Progenitor cell of endocrine pancreas (in vitro differentiated cells): ENCODE measurements at places on chromosomes 2 and 18. TPM values are rescaled to one million over a fixed set of nuclear protein-coding genes. Genes with fewer than 3 reads are reported as not detected.
A peak's percentile ranks its signal among the peaks of the same experiment; 100 is the strongest.

GRCh38 chr2:232363784-232364615 is 14.6 kb upstream of the ALPP start:
- H3K4me1 ChIP-seq, result peaks cover 2% of the 10 kb centered on the region
- no peaks in the 10 kb centered on the region for H3K36me3 ChIP-seq

DNA sequence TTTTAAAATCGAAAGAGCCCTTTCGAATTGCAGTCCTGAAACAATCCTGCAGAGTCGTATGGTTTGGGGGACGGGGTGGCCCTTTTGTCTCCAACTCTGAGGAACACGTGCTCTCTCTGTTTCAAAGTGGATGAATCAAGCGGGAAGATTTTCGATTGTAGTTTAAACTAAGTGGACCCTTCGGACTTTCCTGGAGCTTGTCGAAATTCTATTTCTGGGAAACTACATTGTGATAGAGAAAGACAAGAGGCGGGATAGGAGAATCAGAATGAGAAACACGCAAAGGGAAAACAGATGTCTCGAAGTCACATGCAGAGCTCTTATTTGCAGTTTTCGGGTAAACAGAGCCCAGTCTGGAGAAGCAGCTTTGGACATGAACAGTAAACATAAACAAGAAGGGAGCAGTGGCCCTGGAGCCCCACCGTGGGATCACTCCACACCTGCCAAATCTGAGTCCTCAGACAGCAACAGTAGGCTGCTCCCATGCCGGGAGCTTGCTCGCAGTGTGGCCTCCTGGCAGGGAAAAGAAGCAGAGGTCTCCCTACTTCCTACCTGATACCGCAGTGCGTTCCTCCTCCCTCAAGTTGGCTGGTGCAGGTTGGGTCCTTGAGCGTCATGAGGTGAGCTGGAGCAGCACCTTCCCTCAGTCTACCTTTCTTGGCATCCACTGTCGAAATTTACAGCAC is 202.4 kb downstream of the SLC4A3 start:
- H3K27me3 ChIP-seq, result peaks cover 7% of the 10 kb centered on the region
- DNase-seq, result no peak
- H3K27ac ChIP-seq, result no peak overlapping the region
- H3K36me3 ChIP-seq, result no peaks in the 10 kb centered on the region
- no peak overlapping the region for H3K4me3 ChIP-seq

- no peak overlapping the region for H3K4me3 ChIP-seq
Observed at GRCh38 chr2:232211743-232212686, 166.5 kb upstream of the ALPP start.

DNA sequence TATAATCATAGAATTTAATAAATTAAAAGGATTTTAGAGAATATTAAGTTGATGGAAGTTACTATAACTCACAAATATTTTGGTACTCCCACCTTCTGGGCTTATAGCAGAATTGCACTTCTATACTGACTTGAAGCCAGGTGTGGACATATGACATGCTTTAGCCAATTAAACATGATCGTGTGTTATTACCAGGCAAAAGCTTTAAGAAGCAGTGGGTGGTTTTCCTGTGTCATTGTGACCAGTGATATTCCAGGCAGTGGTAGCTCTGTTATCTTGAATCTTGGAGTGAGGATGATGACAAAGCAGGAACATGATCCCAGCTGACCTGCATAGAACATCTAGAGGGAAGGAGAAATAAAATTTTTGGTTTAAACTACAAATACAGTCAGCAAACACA is 370.9 kb upstream of the ZEB2 start:
- no peaks in the 10 kb centered on the region for H3K36me3 ChIP-seq
- H3K27me3 ChIP-seq, result no peaks in the 10 kb centered on the region
- H3K4me3 ChIP-seq, result no peak overlapping the region

DNA sequence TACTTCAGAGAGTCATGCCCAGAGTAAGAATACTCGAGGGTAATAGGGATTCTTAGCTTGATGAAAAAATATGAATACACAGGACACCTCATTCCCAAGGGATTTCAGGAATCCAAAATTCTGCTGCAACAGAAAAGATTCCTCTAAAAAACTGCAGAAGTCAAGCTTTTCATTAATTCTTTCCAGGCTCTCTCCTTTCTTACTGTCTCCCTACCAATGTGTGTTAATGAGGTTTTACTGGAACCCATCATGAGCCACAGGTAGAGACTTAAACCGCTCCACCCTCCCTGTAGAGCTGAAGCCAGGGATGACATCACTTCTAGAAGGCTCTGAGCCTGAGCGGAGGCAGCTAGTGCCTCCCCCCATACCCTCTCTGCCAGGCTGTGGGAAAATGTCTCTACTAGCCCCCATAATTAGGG is 3.4 kb downstream of the SDC1 start:
- peak overlapping the region; percentile 63 for H3K4me3 ChIP-seq
- peak overlapping the region; percentile 60 for H3K27ac ChIP-seq
- DNase-seq, result no peak
- H3K36me3 ChIP-seq, result no peaks in the 10 kb centered on the region
- H3K27me3 ChIP-seq, result no peaks in the 10 kb centered on the region

- DNase-seq, result no peak
- peaks cover 2% of the 10 kb centered on the region for H3K27me3 ChIP-seq
- no peak overlapping the region for H3K4me3 ChIP-seq
- H3K36me3 ChIP-seq, result no peaks in the 10 kb centered on the region
Observed at GRCh38 chr2:23026671-23027070, 358.3 kb upstream of the KLHL29 start.

DNA sequence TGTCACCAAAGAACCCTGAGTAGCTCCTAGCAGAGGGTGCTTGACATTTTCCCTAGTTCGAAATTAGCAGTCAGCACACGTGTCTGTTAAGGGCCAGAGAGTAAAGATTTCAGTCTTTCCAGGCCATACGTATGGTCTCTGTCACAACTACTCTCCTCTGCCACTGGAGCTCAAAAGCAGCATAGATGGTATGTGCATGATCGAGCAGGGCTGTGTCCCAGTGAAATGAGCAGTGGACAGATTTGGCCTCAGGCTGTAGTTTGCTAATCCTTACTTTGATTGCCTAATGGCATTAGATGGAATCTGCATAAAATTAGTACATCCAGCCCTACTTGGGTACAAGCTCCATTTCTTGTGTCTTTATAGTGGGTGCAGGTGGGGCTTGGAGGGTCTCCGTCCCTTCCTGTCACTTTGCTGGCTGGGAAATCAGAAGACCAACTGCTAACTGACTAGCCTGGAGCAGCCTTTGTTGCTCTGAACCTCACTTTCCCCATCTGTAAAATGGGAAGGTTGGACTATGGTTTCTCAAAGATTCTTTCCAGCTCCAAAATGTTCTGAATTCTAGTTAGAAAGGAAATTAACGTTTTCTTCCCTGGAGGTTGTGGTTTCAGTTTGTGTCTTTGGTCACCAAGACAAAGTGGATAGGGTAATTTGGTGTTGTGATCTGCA is 108.5 kb downstream of the GLI2 start:
- no peaks in the 10 kb centered on the region for H3K4me1 ChIP-seq
- H3K27me3 ChIP-seq, result peaks cover 56% of the 10 kb centered on the region
- no peak for DNase-seq
- H3K36me3 ChIP-seq, result no peaks in the 10 kb centered on the region
- H3K4me3 ChIP-seq, result no peak overlapping the region

GRCh38 chr2:29613067-29613466 is 308.3 kb downstream of the ALK start:
- no peaks in the 10 kb centered on the region for H3K36me3 ChIP-seq
- H3K27ac ChIP-seq, result no peak overlapping the region
- DNase-seq, result no peak
- peaks cover 5% of the 10 kb centered on the region for H3K4me1 ChIP-seq

GRCh38 chr2:233015019-233015645 is 2.1 kb upstream of the NGEF start:
- peaks cover 2% of the 10 kb centered on the region for H3K4me1 ChIP-seq
- H3K4me3 ChIP-seq, result no peak overlapping the region
- H3K36me3 ChIP-seq, result no peaks in the 10 kb centered on the region
- no peak for DNase-seq
- no peaks in the 10 kb centered on the region for H3K27me3 ChIP-seq

DNA sequence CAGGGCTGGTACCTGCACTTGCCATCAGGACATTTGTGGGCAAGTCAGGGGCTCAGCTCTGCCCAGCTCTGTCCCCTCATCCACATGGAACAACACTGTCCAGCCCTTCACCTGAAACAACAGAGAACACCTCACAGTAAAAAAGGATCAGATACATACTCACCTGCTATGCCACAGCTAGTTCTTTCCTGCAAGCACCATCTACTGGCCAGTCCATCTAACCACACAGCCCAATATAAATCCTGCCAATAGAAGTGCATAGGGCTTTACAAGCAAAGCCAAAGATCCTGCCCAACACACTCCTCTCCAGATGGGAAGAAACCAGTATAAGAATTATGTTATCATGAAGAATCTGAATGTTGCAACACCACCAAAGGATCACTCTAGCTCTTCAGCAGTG is 52.2 kb upstream of the GALNT13 start:
- no peak overlapping the region for H3K4me3 ChIP-seq
- no peaks in the 10 kb centered on the region for H3K27me3 ChIP-seq
- no peak overlapping the region for H3K27ac ChIP-seq
- no peak for DNase-seq
- H3K36me3 ChIP-seq, result no peaks in the 10 kb centered on the region

DNA sequence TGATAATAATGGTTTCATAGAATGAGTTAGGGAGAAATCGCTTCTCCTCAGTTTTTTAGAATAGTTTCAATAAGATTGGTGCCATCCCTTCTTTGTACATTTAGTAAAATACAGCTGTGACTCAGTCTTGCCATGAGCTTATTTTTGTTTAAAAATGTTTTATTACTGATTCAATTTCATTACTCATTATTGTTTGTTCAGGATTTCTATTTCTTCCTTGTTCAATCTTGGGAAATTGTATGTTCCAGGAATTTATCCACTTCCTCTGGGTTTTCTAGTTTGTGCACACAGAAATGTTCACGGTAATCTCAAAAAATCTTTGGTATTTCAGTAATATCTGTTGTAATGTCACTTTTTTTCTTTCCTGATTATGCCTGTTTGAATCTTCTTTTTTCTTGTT is 371.5 kb upstream of the SETBP1 start:
- DNase-seq, result no peak
- no peaks in the 10 kb centered on the region for H3K4me1 ChIP-seq
- no peak overlapping the region for H3K27ac ChIP-seq

ANTXR1 gene
- total RNA-seq, result 73.4 and 77.4 TPM in 2 replicates

- no peak overlapping the region for H3K4me3 ChIP-seq
- no peak for DNase-seq
Observed at GRCh38 chr2:149648282-149649030, 60.9 kb upstream of the MMADHC start.

GRCh38 chr18:75863696-75864095 is 436.2 kb upstream of the SMIM21 start:
- no peak for DNase-seq
- peaks cover 9% of the 10 kb centered on the region for H3K27me3 ChIP-seq
- no peaks in the 10 kb centered on the region for H3K36me3 ChIP-seq
- no peak overlapping the region for H3K27ac ChIP-seq
- no peaks in the 10 kb centered on the region for H3K4me1 ChIP-seq
- no peak overlapping the region for H3K4me3 ChIP-seq

DNA sequence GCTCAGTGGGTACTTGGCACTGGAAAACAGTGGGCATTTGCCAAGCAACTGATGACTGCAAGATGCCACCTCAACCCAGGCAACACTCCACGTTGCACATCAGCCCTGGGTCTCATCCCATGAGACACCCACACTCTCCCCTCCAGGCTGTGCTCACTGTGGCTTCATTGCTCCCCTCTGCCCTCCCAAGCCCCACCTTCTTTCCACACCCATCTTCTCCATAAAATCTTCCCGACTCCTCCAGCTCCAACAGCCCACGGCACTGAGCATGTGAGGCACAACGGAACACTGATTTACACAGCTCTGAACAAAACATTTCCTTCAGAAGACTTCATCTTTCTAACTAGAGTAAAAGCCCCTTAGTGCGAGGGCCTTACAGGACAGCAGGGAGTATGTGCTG is 117.8 kb upstream of the ACAA2 start:
- no peaks in the 10 kb centered on the region for H3K4me1 ChIP-seq
- H3K4me3 ChIP-seq, result no peak overlapping the region
- no peak overlapping the region for H3K27ac ChIP-seq
- no peak for DNase-seq

GRCh38 chr2:197259470-197259999 is 51.0 kb downstream of the ANKRD44 start:
- peaks cover 14% of the 10 kb centered on the region for H3K4me1 ChIP-seq
- no peak overlapping the region for H3K27ac ChIP-seq
- no peaks in the 10 kb centered on the region for H3K27me3 ChIP-seq
- no peaks in the 10 kb centered on the region for H3K36me3 ChIP-seq
- no peak overlapping the region for H3K4me3 ChIP-seq

GRCh38 chr18:12336171-12336613 is 28.2 kb downstream of the TUBB6 start:
- peaks cover 24% of the 10 kb centered on the region for H3K4me1 ChIP-seq
- H3K4me3 ChIP-seq, result peak overlapping the region; percentile 16
- H3K36me3 ChIP-seq, result peaks cover 38% of the 10 kb centered on the region
- H3K27ac ChIP-seq, result peak overlapping the region; percentile 75

DNA sequence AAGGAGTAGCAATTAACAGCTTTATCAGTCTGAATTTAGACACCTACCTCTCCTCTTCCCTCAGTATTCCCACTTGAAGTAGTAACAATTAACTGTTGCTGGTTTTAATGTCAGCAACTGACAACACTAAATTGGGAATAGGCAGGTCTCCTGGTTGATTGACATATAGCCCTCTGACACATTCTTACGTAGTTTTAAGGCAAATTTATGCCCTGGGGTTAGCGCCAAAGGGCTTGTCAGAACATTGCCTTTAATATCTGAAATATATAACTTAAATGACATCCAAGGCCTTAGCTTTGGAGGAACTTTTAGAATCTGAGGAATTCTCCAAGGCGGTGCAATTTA is 7.4 kb downstream of the ASXL3 start:
- H3K27me3 ChIP-seq, result no peaks in the 10 kb centered on the region
- H3K4me1 ChIP-seq, result peaks cover 18% of the 10 kb centered on the region
- no peak overlapping the region for H3K27ac ChIP-seq
- DNase-seq, result no peak
- H3K4me3 ChIP-seq, result no peak overlapping the region
- peaks cover 12% of the 10 kb centered on the region for H3K36me3 ChIP-seq

REG1B gene
- total RNA-seq, result not detected in 2 replicates

GRCh38 chr2:234130777-234131181 is 80.3 kb downstream of the SPP2 start:
- DNase-seq, result no peak
- peak overlapping the region; percentile 6 for H3K27ac ChIP-seq
- H3K36me3 ChIP-seq, result no peaks in the 10 kb centered on the region
- H3K4me3 ChIP-seq, result no peak overlapping the region
- H3K27me3 ChIP-seq, result peaks cover 27% of the 10 kb centered on the region
- H3K4me1 ChIP-seq, result peaks cover 4% of the 10 kb centered on the region

SCYGR3 gene
- not detected in 2 replicates for total RNA-seq

CCDC178 gene
- 0.60 TPM in 1 of 2 replicates, not detected in the other for total RNA-seq

DNA sequence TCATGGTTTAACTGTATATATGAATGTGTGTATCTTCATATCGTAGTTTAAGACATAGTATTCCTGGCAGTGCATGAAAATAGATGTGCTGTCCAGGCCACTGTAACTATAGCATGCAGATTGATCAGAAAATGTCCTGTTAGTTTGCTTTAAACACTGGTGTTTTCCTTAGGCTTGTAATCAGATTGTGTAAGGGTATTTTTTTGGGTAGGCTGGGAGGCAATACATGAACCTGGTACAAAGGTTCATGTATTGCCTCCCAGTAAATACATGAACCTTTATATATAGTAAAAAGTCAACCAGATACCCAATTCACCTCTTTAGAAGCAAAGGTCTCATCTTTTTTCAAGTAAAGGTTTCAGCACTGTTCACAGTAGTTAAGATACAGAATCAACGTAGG is 1.6 kb downstream of the COQ10B start:
- H3K4me3 ChIP-seq, result peak overlapping the region; percentile 95
- no peaks in the 10 kb centered on the region for H3K27me3 ChIP-seq
- peaks cover 15% of the 10 kb centered on the region for H3K4me1 ChIP-seq
- H3K27ac ChIP-seq, result peak overlapping the region; percentile 98
